Islet precursor cell (in vitro differentiated cells): ENCODE measurements at places on chromosomes 5 and 9.

- no peak for DNase-seq
Measured at GRCh38 chr5:86983208-86983607, 284.5 kb upstream of the RASA1 start.

DNA sequence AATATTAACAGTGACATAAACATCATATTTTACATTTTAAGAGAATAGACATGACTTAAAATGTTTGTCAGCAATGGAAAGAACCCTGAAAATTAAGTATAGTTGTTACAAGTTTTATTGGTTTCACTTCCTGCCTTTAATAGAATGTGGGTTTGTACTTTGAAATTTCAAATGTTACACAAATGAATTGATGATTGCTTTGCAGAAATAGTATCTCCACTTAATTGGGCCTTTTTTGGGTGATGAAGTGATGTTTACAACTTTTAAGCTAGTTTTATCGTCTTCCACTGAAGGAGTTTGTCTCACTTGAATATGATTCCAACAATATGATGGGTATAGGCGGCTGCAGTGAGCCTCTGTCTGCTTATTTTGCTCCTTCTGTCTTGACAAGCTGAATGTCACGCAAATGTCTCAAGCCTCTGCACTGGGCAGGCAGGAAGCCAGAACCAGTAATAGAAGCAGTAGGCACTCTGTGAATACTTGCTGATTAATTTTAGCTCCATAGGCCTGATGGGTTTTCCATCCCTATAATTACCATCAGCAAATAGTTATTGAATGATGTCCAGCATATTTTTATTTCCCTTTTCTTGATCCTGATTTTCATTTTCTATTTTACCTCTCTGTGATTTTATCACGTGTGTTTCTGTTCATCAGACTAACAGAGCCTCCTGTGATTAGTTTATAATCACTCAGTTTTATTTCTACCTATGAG is 10.6 kb upstream of the NR3C1 start:
- DNase-seq: no peak

GRCh38 chr5:42624912-42625311 is 131.7 kb upstream of the CCDC152 start:
- no peak for DNase-seq

GRCh38 chr5:126383776-126384175 is 39.4 kb upstream of the GRAMD2B start:
- DNase-seq: no peak

- no peak for DNase-seq
Measured at GRCh38 chr5:10585518-10585915, 21.6 kb downstream of the ANKRD33B start.

DNA sequence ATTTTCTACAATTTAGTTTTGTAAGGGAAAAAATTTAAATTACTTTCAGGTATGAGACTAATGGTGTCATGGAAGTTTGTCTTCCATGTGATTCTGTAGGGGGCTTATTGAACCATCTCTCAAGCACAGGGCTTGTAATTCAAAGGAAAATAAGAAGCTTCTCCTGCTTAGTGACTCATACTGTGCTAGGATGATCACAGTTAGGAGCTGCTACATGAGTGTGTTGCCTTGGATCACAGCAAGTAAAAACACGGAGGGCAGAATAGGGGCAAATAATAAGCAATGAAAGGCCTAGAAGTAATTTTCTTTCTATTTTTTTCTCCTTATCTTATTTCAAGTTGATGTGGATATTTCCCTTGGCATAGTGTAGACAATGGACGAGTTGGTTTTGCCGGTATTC is 28.9 kb downstream of the TMEM167A start:
- no peak for DNase-seq
